Gastrocnemius medialis (tissue), 4 donors: ENCODE measurements at places on chromosomes 1 and 21.

DNA sequence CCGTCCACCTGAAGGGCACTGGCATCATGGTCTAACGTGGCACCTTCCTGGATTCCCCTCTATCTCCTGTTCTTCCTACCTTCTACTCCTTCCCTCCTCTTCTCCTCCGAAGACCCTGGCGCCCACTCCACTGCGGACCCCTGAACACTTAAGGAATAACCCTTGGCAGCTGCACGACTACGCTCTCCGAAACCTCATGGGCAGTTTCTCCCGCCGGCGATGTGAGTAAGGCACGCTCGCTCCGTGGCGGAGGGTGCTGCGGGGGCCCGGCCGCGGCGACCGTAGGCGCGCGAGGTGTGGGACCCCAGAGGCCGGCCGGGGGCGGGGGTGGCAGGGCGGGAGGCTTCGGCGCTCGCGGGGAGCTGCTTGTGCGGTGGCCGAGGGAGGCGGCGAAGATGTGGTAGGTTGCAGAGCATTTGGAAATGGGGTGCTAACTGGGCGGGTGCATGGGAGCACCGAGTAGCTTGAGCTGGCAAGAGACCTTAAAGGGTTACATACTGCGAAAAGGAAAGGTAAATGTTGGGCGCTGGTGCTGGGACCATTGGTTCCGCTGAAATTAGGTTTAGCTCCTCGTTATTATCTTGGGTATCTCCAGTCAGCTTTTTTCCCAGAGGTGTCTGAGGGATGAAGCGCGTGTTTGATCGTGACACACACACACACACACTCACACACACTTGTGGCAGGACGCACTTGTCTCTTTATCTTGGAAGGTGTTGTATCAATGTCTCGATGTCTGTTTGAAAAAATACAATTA lies 876 bp downstream of the LRRC7 start:
- DNase-seq = no peak

DNA sequence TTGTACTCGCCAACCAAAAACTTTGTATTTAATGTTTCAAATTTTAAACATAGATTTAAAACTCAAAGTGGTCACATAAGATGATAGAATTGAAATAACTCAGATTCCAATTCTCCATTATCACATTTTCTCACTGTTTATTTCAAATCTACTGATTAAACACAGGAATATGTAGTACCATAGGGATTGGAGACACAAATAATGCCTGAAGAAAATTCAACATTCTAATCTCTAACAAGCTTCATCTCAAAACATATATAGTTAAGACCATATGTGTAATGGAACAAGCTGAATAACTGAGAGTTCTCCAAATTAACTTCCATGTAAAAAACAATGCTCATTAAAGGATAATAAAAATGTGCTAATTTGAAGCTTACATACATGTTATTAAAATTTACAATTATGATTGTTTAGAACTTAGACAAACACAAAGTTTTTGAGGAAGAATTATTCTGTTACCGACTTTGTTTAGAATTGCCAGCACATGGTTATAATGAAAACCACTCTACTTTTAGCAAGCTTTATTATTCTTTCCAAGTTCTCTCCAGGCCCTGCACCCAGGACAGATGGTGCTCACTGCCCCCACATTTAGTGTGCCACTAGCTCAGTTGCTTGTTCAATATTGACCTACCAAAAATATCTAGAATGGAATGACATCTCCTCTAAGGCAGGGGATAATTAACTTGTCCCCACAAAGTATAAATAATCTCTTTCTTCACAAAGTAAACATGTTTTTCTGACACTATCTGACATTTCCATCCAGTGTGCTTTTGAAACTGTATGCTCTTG lies 467.2 kb downstream of the TTLL7 start:
- no peak for DNase-seq

- DNase-seq = peak; percentile 88
Observed at GRCh38 chr1:153749408-153750005, 21.7 kb downstream of the INTS3 start.

- DNase-seq = peak; percentile 47
Observed at GRCh38 chr1:202143011-202143767, 1.3 kb downstream of the ARL8A start.

GRCh38 chr1:231665726-231666125 lies 39.1 kb downstream of the DISC1 start:
- no peak for DNase-seq

DNA sequence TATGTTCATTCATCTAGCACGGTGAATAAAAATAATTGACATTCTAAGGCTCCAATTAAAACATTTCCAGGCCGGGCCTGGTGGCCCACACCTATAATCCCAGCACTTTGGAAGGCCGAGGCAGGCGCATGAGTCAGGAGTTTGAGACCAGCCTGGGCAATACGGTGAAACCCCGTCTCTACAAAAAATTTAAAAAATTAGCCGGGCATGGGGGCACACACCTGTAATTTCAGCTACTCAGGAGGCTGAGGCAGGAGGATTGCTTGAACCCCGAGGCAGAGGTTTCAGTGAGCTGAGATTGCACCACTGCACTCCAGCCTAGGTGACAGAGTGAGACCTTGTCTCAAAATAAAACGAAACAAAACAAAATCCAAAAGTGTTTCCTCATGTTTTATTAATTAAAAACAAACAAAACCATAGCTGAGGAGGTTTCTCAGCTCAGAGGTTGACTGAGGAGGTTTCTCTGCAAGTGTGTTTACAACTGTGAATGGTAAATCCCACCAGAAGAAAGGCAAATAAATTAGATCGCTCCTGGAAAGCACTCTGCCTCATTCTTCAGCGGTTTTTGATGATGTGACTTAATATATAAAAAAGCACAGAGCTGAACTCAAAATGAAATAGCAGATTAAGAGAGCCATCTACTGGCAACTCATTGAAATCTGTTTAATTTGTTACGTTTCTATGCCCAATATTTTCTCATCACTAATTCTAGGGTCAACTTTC lies 37.7 kb upstream of the ATG4C start:
- no peak for DNase-seq

DNA sequence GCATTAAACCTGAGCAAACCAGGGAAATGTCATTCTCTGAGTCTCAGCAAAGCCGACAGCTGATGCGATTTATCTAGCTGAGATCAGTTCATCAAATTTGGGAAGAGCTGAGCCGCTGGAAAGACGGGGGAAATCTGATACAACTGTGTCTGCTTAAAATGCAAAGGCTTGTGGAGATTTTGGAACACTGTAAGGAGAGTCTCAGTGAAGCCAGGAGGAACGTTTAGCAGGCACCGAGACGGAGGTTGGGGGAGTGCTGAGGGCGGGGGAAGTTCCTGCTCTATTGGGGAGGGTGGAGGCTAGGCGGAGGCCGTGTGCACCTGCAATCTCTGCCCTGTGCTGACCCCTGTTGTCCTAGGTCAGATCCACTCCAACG lies 143.2 kb upstream of the CSF3R start:
- DNase-seq = no peak
